ENCODE measurements at places on chromosomes 13 and 19. TPM values are rescaled to one million over a fixed set of nuclear protein-coding genes. Genes with fewer than 3 reads are reported as not detected.

DNA sequence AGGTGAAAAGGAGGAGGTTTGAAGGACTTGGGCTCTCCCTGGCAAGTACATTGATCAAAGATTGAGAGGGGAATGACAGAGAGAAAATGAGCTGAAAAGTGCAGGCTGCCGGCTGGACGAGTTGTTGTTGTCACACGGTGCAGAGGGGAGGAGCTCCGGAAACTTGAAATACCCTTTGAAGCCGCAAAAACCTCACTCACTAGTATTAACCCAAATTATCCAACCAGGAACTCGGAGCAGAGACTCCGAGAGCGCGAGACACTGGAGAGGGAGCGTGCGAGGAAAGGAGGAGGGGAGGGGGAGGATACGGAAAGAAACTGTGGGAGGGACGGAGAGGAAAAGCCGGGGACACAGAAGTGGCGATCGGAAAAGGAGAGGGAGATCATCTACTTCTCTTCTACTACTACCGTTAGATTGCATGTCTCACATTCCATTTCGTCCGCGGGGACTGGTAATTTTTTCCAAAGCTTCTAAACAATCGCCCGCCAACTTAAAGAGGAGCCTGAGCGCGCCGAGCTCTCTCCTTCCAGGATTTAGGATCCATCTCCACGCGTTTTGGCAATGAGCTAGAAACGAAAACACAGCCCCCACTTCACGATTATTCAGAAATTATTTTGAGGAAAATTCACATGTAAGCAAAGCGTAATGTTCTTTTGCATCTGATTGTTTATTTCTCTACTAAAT lies at the start of gene DACH1:
TSS of gene DACH1 (minus strand) at position 74 of the 684 bp plus-strand sequence.
- DNase-seq, result peak; percentile 59

- DNase-seq, result no peak
Observed at GRCh38 chr13:39407786-39408185, 195.2 kb downstream of the LHFPL6 start.

DNA sequence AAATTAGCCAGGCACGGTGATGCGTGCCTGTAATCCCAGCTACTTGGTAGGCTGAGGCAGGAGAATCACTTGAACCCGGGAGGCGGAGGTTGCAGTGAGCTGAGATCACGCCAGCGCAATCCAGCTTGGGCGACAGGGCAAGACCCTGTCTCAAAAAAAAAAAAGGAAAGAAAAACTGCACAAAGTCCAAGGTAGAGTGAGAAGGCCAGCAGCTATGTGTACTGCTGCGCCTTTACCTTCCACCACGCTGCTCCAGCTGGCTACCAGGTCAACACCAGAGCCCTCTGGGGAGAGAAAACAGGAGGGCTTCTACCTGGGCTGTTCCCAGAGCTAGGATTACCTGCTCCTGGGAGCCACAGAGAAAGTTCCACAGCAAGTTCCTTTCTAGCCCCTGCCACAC lies 3.2 kb downstream of the ELL start:
- no peak for DNase-seq

DNA sequence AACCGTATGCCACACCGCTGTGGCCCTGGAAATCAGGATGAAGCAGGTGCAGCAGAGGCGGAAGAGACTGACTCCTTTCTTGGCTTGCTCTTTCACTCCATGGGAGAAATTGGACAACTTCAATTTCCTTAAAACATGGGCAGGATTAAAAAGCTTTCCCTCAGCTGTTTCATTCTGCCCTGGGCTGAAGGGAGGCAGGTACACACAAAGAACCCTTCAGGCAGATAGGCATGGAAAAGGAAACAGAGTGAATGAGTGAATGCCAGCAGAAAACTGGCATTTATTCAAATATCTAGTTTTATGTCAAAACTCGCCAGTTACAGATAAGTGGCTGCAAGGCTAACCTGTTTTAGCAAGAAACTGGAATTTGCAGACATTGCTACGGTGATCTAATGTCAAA lies 71.0 kb upstream of the SLC15A1 start:
- no peak for DNase-seq

DNA sequence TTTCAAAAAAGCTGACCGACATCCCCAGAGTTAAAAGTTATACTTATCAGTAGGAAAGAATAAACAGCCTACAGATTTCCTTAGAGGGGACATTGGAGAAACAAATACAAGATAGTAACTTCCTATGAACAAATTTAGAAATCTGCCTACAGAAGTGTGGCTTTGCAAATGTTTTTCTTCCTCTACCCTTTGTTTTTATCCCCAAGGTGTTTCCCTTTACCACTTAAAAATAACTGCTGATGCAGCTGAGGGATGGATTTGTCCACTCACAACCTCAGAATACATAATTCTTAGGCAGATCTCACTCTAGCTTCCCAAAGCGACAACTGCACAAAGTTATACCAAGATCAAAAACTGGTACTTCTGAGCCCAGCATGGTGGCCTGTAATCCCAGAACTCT lies 20.9 kb downstream of the MED4 start:
- DNase-seq, result no peak

DNA sequence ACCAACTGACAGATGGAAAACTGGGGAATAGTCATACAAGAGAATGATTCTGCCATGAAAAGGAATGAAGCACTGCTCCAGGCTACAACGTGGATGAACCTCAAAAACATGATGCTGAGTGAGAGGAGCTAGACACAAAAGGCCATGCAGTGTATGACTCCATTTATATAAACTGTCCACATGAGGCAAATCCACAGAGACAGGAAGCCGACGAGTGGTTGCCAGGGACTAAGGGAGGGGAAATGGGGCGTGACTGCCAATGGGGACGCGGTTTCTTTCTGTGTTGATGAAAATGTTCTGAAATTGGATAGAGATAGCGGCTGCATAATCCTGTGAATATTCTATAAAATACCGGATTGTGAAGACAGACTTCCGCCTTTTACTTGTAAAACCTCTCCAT lies 10.2 kb downstream of the SMIM7 start:
- DNase-seq, result no peak

DNA sequence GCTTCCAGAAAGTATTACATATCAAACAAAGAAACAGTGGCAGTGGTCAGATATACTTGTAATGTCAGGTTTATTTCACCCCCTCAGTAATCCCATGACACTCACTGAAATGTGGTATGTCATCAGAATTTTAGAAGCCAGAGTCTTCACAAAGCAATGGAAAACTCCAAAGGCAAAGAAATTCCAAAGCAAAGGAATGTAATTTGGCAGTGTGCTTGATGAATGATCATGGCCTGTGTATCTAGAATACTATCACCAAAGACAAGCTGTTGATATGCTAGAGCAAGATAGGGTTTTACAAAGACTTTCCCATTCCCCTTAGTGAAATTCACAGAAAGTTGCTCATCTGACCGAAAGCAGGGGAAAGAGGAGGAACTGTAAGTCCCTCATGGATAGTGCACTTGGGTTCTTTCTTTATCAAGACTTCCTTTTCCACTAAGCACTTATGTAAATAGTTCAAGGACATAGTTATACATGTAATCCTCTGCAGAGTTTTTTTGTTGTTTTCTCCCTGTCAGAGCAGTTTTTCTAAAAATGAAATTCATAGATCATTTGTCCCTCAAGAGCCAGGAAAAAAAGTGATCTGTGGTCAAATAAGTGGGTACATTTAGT lies 243.4 kb downstream of the NHLRC3 start:
- DNase-seq, result no peak

DNA sequence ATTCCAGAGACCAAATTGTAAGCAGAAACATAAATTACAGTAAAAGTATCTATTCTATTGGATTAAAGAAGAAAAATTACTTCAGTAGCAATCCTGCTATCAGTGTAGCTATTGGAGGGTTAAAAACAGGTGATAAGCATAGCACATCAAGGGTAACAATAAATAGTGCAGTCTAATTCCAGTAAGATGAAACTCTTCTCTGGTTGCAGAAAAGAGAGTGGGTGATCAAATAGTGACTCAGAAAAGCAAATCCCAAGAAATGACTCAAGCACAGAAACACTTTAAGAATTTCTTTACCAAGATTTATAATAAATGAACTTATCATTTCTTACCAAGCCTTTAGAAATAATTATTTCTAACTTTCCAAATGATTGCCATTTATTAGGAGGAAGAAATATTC lies 135.7 kb downstream of the LMO7 start:
- no peak for DNase-seq

CCDC169 gene
- 1.1 TPM for total RNA-seq

Measured in breast epithelium (tissue), 4 donors.